ENCODE measurements at places on chromosomes 1 and 21.

DNA sequence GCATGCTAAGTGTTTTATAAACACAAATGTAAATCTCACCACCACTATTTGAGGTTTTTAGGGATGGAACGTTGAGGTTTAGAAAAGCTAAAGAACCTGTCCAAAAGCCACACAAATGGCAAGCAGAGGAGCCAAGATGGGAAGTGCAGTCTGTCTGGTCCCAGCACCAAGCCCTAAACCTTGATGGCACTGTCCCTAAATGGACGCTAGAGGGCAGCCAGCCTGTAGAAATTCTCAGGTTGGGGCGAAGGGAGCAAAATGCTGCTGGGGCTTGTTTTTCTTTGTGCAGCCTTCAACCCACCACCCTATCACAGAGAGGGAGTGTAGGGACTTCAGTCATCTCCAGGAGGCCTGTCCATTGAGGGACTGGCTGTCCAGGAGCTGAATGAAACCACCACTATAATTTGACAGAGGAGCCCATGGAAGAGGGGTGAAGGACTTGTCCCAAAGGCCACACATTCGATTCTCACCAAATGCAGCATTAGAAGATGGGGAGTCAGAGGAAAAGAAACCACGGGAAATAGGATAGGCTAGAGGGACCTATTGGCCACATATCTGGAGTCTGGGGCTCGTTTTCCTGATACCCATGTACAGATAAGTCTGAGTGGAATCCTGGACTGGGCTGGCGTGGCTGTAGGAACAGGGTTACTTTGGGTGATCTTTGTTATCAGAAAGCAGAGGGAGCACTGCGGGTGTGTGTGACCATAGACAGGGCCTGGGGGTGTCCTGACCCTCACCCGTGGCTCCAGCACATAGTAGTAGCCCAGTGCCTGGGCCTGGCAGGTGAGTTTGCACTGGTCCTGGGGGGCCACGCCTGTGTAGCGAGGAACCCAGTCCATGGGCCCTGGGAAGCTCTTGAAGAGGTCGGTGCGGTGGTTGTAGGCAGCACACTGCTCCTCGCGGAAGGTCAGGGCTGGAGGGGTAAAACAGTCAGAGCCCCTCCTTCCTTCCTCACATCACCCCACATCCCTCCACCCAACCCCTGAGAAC lies 6.1 kb downstream of the ADAMTS4 start:
- DNase-seq = peak; percentile 55

DNA sequence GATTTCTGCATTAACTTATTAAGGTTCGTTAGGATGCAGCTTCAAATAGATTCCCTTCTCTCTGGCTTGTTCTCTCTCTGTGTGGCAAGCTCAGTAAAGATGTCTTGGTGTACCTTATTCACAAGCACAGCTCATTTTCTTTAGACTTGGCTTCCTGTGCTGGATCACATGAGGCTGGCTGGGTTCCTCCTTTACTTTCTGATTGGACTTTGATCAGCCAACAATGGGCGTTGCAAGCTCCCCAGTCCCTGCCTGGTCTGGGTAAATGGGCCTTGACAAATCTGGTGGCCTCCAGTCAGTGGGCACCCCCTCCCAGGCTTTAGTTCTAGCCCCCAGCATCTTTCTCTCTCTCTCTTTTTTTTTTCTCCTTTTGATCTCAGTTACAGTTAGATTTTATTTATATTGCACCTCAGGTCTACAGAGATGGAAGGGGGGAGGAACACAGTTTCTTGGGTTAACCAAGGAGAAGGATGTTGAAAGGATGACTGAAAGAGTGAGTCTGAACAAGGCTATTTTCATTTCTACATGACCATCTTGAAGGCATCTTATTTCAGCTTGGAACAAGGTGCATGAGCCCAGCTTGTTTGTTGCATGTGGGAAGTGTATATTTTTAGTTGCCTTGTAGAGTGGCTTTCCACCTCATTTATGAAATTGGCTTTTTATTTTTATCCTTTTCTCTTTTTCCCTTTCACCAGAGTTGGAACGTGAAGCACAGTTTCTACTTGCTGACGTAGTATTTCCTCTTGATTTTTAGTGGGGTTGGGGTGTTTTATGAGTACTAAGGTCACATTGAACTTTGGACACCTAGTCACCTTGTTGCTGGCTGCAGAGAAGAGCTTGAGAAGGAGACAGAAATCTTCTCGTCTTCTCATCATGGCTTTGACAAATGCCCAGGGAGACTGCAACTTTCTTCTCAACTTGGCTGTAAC lies 77.1 kb downstream of the PBX1 start:
- no peak for DNase-seq

GRCh38 chr1:245493029-245493428 lies 338.2 kb downstream of the KIF26B start:
- DNase-seq = no peak

DNA sequence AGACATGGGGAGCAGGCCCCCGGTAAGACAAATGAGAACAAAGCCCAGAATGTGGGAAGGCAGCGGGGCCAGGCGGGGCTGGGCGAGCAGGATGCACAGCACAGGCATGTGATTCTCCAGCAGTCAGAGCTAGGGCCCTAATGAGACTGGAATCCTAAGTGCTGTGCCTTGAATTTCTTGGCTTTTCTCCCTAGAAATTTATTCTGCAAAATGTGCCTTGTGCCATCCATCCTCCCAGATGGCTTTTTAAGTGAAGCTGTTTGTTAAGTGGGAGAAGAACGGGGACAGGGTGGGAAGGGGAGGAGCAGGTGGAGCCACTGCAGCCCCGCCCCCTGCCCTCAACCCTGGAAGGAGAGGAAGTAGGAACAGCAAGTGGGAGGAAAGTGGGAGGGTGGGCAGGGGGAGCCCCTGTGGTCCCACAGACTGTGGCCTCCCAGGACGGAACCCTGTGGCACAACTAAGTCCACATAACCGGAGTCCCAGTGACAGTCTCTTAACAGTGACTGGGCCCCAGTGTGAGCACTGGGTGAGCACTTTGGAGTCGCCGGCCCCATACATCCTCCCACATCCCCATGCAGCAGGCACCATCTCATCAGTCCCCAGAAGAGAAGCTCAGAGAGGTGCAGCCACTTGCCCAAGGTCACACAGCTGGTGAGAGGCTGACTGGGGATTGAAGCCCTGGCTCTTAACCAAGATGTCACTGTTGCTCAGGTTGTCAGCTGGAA lies 216.9 kb downstream of the MATN1 start:
- DNase-seq = no peak

DNA sequence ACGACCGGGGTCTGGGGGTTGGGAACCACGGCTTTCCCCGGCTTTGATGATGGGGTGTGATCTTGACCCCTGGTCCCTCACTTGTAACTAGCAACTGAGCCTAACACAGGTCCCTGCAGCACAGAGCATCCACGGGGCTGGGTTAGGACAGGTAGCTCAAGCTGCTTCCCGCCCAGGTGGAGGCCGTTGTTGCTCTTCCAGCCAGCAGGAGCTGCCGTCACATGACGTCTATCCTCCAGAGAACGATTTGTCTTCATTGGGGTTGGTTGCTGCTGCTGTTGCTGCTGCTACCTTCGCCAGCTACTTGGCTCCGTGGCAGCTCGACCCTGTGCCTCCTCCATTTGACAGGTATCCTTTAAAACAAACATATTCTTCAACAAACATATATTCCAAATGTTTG lies 74.3 kb upstream of the ADAR start:
- no peak for DNase-seq

DNA sequence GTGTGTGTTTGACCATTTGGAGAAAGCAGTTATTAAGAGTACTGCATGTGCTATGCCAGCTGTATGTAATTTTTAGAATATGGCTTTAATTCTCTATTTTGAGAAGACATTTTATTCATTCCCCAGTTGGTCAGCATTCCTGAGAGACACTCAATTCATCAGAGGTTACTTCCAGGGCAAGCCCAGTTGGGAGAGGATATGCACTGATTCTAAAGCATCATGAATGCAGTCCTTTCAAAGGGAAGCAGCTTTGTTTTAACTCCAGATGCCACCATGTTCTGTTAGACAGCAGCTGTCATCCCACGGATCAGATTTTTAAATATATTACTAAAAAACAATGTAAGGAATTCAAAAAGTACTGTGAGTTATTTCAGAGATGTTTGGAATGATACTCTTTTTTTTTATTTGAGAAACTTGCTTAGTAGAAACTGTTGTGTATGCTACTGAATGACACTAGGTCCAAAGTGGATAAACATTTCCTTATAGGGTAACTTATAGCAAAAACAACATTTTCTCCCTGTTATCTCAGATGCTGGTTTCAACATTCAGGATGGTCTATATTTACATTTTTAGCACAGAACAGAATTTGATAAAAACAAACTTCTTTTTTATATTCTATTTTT lies 149.5 kb upstream of the B3GALT2 start:
- DNase-seq = no peak

DNA sequence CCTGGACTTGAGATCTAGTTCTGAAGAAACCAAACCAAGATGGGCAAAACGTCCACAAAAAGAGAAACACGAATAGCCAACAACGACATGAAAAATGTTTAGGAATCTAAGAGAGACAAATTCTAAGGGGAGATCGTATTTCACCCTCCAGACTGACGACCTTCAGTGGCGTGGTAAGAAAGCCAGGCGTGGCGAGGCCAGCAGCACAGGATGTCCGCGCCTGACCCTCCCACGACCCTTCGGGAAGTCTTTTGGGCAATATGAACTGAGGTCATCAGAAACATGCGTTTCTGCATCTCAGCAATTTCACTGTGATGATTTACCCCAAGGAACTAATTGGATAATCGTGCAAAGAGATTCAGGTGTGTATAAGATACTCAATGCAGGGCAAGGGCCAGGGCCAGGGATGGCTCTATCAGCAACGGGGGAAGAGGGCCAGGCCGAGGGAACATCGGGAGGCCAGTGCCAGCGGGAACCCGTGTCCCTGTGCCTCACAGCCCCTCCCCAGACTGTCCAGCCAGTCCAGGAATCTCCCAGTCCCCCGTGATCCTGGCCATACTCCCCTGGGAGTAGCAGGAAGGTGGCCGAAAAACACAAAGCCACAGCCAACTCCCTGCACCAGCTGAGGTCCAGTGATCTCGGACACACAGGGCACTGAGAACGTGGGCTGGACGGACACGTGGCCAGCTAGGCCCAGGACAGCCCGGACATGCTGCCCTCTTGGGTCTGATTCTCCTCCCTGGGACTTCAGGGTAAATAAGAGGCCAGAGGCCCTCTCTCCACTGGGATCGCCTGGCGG lies 53.6 kb upstream of the ADARB1 start:
- no peak for DNase-seq

DNA sequence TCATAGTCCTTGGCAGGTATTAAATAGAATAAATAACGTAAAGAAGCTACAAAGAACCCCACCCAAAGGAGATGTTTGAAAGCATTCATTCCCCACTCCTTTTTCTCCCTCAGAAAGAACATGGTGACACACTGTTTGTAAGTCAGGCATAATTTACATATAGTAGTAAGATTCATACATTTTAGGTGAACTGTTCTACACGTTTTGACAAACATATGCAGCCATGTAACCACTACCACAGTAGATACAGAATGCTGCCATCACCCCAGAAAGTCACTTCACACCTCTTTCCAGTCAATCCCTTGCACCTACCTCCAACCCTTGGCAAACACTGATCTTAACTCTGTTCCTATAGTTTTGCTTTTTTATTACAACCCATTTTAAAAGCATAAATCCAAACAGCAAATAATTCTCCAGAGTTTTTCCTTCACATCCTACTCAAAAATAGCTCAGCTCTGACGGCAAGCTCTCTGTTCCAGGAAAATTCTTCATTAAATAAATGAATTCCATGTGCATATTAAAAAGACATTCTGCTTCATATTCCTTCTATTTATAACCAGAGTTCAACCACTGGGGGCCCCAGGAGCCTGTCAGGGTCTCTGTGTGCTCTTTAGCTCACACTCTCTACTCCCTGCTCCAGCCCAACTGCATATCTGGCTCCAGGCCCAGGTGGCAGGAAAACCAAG lies 258.8 kb downstream of the PLPP3 start:
- no peak for DNase-seq

DNA sequence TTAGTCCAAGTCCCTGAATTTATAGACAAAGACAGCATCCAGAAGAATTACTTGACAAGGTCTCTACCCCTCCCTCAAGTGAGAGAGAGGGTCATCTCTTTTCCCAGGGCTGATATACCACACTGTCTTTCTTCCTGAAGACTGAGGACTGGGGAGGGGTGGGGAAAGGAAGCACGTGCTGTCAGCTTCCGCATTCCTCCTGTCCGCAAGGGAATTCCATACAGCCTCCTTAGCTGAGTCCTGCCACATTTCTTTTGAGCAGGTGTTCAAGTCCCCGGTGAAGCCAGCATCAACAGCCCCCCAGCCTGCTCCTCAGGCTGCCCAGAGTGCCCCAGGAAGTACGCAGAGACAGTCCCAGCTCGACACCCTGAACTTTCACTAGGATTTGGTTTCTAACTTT lies 34.2 kb downstream of the PCAT6 start:
- DNase-seq = no peak

DNA sequence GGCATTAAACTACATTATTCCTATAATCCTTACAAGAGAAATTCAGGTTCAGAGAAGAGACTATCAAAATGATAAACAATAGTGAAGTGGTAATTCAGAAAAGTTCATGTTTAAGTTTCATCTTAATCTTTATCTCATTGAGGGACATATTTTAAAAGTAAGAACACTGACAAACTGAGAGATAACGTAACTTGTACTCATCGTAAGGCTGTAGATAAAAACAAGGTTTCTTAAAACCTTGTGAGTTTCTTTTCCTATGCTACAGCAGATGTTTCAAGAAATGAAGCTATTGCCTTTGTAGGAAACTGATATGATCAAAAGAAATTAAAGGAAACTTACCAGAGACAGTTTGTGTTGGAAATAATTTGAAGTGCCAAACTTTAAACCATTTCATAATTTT lies 65.0 kb downstream of the RERE start:
- DNase-seq = no peak

- no peak for DNase-seq
These were observed 100.4 kb downstream of the PSMG1 start for GRCh38 chr21:39082656-39083376.

- no peak for DNase-seq
These were observed 100.2 kb upstream of the GNG4 start for GRCh38 chr1:235749755-235750300.

DNA sequence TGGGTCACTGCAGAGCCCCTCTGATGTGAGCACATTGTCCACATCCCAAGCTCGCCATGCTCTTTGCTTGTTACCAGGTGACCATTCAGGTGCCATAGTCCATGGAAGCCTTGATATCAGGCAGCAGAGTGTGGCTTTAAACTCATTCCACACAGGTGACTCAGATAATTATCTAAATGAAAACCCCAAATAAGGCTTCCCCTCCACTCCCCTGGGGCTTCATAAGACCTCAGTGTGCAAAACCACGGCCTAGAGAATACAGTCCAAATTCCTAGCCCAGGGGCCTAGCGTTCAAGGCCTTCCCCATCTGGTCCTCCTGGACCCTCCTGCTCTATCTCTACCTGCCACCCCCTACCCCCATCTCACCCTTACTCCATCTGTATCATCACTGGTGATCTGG lies 97.1 kb downstream of the ARHGEF10L start:
- no peak for DNase-seq

- no peak for DNase-seq
These were observed 13.1 kb downstream of the TRIM62 start for GRCh38 chr1:33168556-33169289.

DNA sequence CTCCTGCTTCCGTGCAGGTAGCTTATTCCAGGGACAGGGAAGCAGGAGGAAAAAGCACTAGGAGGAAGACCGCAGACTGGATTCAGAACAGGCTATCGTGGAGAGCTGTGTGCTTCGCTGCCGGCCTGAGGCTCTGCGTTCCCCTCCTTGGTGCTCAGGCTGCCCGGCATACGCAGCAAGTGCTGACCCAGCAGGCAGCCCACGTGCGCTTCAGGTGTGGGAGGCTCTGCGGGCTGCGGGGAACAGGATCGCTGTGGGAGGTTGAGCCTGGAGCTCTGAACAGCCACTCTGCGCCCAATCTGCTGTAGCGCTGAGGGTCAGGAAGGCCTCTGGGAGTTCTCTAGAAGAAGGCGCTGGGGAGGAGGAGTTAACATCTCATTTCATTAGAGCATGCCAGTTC lies 27.9 kb downstream of the DOP1B start:
- DNase-seq = no peak
